ENCODE measurements at places on chromosomes 7 and 10.

DNA sequence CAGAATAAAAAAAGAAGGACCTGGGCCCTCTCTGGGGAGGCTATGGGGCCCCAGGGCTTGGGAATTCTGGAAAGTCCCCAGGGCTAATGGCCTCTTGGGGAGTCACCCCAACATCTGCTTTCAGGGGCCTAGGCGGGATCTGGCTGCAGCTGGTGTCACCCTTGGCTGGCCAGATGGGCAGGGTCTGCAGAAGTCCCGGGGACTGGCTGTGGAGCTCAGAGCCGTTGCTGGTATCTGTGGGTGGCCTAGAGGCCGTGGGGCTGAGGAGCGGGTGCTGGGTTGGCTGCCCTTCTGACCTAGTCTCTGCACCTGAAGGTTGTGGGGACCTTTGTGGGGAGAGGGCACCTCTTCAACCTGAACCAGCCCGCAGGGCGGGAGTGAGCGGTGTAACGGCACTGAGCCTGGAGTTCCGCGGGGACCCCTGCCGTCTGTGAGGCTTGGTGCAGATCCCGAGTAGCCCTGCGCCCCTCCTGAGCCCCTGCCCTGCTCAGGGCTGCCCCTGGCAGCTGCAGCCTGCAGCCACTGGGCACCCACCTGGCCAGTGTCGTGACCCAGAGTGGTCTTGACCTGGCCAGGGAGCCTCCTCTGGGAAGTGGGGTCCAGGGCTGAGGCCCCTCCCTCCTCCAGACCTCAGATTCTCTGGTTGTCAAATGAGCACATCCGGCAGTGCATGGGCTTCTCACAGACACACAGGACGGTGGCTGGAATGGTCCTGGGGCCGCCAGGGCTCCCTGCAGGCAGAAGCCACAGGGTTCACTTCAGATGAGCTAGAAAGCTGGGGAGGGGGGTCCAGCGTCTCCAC is 51.5 kb downstream of the UNCX start:
- no peak for DNase-seq

DNA sequence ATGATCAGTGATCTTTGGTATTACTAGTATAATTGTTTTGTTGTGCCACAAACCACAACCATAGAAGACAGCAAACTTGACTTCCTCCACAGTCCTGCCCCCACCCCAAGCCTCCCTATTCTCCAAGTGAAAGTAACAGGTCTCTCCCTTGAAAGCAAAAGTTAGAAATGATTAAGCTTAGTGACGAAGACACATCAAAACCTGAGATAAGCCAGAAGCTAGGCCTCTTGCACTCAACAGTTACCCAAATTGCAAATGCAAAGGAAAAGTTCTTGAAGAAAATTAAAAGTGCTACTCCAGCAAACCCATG is 7.5 kb downstream of the SAR1A start:
- DNase-seq, result no peak

DNA sequence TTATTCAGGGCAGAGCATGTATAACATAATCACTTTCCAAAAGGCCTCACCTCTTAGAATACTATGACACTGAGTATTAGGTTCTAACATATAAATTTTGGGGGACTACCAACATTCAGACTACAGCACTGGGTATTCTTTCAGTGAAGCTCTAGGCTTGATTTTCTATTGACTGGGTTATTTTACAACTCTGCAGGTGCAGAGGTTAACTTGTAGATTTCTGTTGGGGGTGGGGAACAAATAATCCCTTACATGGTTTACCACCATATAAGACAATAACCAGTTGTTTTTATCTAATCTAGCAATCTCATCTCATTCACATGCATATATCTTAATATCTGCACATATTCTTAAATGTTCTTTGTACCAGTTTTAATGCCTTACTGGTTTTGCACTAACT is 73.9 kb downstream of the ATE1 start:
- no peak for DNase-seq

GRCh38 chr7:47786557-47787248 is 161.6 kb downstream of the PKD1L1 start:
- DNase-seq, result no peak

- no peak for DNase-seq
Measured at GRCh38 chr10:29669149-29669548, 34.4 kb upstream of the SVIL start.

GRCh38 chr10:124003871-124004662 is 89.3 kb downstream of the CHST15 start:
- peak; percentile 42 for DNase-seq

GRCh38 chr10:79340646-79341244 is 6.5 kb upstream of the PPIF start:
- peak; percentile 51 for DNase-seq

DNA sequence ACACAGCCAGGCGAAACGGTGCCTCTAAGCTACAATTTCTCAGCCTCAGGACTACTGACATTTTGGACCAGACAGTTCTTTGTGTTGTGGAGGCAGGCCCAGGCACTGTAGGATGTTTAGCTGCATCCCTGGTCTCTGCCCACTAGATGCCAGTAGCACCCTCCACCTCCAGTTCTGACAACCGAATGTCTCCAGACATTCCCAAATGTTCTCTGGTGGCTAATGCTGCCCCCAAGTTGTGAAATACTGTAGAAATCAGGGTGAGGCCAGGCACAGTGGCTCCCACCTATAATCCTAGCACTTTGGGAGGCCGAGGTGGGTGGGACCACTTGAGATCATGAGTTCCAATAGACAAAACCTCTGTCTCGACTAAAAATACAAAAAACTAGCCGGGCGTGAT is 18.2 kb downstream of the HNRNPF start:
- DNase-seq, result no peak

- DNase-seq, result no peak
Measured at GRCh38 chr10:71693377-71693776, 26.2 kb downstream of the C10orf105 start.

- no peak for DNase-seq
Measured at GRCh38 chr10:11146402-11147171, 128.9 kb downstream of the CELF2 start.

GRCh38 chr10:77188521-77188920 is 449.1 kb downstream of the KCNMA1 start:
- DNase-seq, result no peak

DNA sequence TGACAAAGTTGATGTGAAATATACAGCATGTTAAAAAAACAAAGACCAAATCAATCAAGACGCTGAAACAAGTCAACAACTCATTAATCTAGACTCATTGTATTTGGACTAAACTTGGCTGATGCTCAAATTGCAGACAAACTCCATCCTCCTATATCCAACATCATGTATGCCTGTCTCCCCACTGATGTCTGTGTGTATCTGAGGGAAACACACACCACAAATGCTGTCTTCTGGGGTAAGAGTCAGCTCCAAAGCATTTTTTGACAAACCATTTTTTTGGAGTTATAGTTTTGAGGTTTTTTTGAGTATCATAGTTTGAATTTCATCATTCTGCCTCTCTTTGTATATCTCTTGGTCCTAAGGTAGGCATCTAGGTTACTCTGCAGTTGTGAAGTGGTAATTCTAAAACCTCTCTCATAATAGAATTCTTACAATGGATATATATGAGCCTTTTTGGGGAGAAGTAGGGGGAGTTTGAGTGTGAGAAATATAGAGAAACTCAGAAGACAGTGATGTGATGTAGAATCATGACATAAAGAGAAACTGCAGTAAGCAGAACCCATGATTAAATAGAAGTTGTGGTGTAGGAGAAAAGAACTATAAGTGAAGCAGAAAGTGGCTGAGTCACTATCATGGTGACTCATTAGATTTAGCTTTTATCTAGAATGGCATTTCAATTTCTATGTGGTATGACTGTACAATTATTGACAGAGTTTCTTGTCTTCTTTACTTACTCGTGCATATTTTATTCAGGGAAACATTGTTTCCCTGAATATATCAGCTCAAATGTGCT is 1531.1 kb upstream of the LRRTM3 start:
- DNase-seq, result no peak

DNA sequence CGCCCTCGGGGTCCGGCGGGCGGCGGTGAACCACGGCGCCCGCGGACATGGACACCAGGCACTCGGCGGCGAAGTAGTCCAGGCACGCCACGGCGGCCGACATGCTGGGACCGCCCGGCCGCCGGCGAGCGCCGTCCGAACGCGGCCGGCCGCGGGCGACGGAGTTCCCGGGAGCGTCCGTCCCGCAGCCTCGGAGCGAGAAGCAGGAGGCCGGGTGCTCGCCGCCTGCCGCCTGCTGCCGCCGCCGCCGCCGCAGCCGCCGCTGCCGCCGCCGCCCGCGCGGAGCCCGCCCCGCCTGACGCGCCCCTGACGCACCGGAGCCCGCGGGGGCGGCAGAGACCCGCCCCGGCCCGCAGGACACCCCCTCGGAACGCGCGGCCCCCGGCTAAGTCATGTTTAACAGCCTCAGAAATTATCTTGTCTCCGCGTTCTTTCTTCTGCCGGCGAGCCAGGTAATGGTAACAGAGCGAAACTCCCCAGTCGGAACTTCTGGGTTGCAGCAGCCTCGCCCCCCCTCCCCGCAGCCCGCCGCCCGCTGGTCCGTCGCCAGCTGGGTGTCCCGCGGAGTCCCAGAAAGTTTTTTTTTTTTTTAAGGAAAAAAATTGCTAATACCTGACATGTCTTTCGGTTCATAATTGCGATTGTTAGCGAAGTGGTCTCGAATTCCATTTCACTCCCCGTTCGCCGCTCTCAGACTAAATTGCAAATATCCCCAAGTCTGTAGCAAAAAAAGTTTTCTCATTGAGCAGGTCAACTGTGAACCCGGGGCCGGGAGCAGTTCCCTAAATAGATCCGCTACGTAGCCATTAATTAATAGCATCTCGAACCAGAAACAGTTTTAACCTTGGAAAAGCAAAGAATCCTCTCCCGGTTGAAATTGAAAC is at the start of gene KLF14:
TSS of gene KLF14 (minus strand) at position 277 of the 884 bp plus-strand sequence. CDS start at position 103, 174 bp downstream.
- DNase-seq, result no peak

DNA sequence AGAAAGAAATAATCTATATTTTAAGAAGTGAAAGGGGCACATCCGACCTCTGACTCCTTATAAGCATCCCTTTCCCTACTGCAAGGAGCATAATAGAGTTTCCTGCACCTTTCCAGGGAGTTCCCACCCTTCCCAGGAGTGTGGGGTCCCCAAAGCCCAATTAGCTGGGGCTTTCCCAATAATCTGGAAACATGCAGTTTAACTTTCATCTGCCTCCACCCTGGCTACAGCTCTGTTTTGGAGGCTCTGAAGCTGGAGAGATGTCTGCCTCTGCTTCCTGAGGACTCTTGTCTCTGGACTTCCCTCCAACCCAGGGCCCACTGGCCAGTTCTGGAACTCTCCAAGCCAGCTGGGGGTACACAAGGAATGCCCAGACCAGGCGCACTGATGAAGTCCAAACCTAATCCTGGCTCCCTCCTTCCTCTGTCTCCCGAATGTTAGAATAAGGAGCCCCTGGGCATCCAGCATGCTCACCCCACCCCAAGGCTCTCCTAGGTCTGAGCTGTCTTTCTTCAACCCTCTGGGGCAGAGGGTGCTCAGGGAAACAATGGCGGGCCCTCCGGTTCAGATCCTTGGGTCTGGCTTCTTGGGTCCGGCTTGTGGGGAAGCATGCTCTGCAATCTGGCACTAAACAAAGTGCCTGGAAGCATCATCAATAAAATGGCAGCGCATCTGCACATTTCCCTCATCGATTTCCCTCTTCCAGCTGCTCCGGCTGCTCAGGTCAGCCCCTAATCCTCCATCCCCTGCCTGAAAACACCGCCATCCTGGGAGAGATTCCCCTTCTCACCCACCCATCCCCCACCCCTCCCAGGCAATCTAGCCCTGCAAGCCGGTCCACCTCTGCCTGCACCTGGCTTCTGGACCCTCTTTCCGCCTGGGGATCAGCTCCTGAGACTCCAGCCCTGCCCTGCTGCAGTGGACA is 13.3 kb downstream of the HOXA4 start:
- peak; percentile 30 for DNase-seq

DNA sequence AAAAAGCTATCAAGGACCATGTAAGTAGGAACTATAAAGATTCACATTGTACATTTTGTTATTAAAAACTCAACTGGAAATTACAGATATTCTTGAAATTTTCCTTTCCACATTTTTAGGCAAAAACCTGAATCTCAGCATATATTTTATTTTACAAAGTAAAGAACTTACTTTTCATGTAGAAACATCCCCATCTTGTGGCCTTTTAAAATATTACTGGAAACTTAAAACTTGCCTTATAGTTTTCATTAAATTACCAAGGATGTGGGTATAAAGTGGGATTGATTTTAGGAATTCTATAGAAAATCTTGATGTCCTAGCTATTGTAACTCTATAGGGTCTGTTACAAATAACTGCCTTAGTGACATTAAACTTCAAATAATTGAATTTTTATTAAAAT is 10.6 kb downstream of the DBF4 start:
- no peak for DNase-seq

DNA sequence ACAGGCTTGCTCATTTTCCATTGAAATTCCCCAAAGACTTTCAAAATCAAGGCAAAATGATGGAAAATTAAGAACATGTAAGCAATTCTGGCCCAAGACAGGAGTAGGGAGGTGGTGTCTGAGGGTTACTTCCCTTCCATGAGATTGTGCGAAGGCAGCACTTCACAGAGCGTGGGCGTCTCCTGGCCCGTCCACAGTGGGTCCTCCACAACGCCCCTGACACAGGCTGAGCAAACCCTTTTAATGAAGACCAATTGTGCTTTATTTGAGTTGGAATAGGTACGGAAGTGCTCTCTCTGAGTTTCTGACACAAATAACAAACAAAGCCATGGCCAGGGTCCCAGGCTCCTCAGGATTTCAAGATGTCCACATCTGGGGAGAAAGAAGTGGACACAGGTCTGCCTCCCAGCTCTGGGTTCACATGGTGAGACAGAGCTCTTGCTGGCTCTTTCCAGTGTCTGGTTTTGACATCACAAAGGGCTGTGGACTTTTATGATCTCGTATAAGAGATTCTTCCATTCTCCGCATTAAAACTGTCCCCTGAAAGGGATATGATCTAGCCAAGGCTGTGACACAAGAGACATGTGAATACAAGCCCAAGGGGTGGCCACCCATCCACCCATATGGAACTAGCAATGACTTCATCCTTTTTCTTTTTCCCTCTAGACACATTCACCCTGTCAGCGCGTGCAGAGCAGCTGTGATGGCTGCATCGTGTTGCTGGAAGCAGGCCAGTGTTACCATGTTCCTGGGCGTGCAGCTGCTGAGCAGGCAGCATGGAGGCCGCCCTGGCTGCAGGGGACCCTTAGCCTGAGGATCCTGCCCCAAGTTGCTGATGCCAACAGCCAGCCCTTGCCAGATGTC is 145.6 kb downstream of the ADAM12 start:
- DNase-seq, result no peak

GRCh38 chr10:91683975-91684374 is 51.1 kb upstream of the PPP1R3C start:
- no peak for DNase-seq

Data from left lobe of liver (tissue), 2 donors.